ENCODE measurements at places on chromosomes 3 and 15.

DNA sequence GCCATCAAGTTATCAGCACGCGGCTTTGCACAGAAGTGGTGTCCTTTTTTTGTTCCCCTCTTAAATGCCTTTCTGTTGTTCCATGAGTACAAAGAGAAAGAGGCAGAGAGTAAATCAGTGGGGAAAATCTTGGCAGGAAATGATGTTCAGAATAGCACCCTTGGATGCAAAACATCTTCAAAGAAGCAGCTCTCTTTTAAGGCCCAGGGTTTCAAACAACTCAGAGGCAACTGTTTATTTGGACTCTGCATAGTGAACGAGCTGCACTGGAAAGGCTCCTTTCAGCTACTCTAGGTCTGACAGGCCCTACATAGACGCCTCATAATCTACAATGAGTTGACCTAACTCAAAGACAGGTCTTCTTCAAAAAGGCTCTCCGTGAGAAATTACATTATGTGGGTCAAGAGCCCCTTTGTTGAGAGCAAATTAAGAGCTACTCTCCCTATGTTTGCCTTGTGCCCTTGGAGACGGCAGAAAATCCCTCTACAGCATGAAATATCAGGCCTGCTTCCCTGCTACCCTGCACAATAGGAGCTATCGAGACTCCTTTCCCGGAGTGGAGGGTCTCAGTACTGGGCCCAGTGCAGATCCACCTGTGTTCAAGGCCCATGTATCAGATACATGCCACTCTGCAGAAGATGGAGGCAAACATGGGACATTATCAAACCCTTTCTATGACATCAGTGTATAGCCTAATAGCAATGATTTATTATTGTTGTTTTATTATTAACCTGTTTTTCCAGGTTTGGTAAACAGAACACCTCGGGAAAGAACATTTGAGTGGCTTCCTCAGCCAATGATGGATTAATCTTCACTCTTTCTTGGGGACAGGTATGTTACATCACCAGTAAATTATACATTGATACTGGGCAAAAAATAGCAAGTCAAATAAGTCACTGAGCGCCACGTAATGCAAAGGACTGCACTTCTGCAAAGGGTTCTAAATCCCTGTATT, 53.1 kb downstream of the HEG1 start:
- no peak for DNase-seq

DNA sequence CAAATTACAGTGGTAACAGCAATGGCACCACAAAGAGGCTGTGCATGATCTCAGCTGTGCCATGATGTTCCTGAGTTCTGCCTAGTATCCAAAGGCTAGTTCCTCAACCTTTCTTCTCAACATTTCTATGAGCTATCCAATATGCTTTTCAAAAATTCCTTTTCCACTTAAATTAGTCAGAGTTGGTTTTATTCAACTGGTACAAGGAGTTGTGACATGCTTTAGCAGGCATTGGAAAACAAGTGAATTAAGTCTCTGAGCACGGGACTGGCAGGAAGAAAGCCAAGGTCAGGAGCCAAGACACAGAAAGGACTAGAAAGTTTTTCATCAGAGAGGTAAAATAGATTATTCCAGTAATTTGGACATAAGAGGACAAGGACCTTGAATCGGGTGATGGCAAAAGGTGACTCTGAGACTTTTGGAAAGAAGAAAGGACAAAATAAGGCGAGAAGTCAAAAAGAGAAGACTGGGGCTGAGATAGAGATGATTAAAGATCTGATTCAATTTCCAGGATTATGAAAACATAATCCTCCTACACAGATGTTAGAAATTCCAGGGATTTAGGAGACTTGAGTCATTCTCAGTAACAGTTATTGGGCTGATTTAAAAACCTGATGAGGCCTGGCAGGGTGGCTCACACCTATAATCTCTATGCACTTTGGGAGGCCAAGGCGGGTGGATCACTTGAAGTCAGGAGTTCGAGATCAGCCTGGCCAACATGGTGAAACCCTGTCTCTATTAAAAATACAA, 36.1 kb downstream of the PBRM1 start:
- DNase-seq, result no peak

GRCh38 chr3:25438791-25439555, 10.9 kb downstream of the RARB start:
- no peak for DNase-seq

DNA sequence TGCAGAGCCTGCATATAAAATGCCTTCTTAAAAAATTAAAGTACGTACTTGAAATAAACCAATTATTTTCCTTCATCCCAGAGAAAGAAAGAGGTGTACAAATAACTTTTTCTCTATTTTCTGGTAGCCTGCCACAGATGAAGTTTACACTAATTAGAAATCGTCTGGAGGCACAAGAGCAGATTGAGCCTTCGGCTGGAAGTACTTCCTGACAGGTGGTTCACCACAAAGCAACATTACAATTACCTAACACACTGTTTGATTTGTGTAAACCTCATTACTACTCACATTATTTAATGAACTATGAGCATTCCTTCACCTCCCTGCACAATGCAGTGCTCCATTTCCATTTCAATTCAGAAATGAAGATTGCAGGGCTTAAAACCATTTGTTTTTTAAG, 856.1 kb downstream of the SI start:
- DNase-seq, result no peak

DNA sequence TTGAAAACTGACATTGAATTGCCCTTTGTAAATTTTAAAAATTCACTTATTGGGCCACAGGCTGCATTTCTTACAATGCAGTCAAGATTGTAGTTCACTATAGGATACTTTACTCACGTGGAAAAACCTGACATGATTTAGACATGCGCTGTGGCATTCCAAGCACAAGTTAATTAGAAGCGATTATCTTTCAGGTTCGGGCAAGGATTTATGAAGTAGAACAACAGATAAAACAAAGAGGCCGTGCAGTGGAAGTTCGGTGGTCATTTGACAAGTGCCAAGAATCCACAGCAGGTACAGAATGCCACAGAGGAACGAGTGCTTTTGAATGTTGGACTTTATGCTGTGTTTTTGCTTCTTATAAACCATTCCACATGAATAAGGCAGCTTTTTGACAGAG, 37.8 kb downstream of the GPR171 start:
- DNase-seq, result no peak

DNA sequence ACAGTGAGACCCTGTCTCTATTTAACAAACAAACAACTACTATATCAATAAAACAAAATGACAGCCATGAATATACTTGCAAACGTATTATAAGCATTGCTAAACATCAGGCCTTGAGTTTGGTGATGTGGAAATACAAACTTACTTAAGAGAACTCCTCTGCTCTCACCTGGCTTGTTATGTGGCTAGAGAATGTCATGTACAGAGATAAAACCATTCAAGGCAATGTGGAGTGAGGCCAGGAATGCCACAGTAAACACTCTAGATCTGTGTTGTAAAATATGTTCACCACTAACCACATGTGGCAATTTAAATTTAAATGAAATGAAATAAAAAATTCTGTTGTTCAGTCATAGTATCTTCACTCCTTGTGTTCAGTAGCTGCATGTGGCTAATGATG, 22.7 kb upstream of the RARB start:
- no peak for DNase-seq

DNA sequence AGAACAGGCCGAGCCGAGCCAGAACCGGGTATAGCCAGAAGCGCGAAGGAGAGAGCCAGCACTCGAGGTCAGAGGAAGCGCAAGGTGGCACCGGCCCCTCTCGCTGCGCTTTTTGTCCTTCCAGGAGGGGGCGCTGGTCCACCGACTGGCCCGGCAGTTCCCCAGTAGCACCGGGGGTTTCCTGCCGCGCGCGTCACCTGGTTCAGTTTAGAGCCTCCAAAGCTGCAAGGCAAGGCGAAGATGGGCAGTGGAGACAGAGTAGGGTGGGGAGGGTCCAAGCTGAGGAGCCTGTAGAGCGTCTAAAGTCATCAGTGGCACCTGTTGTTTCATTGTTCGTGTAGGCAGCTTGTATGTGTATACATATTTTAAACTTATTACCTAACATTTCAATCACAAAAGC, 7.6 kb upstream of the NR2E3 start:
- no peak for DNase-seq
